Psoas muscle (tissue), 8 donors: ENCODE measurements at places on chromosomes 1 and 21.

DNA sequence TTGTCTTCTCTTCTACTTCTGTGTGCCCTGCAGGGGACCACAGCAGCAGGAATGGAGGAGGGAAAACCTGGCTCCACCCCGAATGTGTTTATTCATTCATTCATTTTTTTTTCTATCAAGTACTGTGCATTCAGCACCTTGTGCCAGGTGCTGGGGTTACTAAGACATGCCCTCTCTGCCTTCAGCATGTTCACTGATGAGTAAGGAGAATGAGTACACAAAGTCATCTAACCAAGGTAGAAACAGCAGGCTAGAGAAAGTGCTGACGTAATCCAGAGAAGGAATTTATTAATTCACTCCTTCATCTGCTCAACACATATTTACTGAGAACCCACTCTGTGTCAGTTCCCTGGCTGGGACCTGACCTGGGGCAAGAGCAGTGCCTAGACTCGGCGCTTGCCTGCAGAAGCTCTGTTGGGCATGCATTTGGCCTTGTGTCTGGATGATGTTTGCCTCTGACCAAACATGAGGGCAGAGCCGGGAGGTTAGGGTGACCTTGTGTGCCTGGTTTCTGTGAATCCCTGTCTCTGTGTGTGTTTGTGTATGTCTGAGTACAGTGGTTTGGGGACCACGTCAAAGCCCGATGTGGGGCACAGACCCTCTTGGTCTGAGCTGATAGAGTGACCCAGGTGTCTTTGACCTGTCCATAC, 3.3 kb upstream of the MYOG start:
- DNase-seq: no peak

DNA sequence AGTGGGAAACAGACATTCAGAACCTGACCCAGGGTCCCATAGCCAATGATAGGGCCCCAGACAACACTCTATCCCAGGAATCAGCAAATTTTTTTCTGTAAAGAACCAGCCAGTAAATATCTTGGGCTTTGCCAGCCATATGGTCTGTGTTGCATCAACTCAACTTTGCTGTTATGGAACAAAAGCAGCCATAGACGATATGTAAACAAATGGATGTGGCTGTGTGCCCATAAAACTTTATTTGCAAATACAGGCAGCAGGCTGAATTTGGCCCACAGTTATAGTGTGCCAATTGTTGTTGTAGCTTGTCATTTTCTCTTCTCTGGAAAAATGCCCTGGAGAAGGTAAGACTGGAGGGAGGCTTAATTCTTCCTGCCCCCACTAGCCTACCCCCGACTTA, 431.1 kb upstream of the VAMP3 start:
- no peak for DNase-seq

GRCh38 chr1:164914208-164914607, 355.2 kb downstream of the PBX1 start:
- no peak for DNase-seq

- DNase-seq: no peak
These were observed 588.5 kb downstream of the AGBL4 start for GRCh38 chr1:49435291-49435690.

DNA sequence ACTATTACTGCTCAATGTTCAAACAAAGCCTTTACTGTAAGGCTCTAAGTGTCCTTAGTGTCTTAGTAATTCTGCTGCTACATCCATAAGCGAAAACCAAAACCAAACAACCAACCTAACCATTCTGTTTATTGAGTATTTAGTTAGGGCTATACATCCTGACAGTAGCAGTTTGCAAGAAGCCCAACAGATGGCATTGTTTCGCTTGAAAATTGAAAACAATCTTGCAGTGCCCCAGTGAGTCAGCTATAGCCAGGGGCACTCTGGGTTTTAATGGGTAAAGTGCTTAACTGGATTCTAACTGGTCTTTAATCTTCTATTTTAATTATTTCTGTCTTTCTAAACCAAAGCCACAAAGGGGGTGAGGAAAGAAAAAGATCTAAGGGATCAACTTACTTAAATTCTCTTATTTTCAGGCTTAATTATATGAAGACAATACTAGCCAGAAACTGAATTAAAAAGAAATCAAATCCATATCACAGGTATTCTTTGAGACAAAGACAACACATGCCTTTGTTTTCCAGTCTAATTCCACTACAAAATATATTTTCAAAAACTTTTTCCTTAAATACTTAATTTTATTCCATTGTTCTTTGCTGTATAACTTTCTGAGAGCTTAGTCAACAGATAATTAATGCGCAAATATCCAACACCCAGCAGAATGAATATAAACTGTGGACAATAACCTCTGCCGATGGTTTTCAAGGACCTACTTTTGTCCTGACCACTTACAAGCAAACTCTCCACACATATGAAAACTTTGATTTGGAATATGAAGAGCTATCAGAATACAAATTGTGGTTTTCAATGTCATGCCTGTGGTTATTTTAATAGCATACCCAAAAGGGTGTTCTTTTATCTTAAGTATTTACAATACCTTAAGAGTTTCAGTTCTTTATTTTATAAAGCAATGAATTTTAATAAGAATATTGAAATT, 15.2 kb downstream of the POGZ start:
- no peak for DNase-seq

DNA sequence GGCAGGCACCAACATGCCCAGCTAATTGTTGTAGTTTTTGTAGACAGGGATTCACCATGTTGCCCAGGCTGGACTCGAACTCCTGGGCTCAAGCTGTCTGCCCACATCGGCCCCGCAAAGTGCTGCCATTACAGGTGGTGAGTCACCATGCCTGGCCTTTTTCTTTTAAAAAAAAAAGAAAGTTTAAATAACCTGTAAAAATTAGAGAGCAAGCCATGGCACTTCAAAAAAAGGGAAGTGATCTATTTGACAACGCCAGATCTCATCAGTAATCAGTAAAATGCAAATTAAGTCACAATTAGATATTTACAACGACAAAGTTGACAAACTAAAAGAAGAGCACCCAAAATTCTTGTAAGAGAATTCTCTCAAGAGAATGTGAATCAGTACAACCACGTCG, 2.9 kb upstream of the RBBP5 start:
- no peak for DNase-seq

- DNase-seq: no peak
These were observed 136.1 kb downstream of the KIF26B start for GRCh38 chr1:245290836-245291235.

GRCh38 chr21:35578347-35578782, 482.0 kb downstream of the SETD4 start:
- DNase-seq: no peak

DNA sequence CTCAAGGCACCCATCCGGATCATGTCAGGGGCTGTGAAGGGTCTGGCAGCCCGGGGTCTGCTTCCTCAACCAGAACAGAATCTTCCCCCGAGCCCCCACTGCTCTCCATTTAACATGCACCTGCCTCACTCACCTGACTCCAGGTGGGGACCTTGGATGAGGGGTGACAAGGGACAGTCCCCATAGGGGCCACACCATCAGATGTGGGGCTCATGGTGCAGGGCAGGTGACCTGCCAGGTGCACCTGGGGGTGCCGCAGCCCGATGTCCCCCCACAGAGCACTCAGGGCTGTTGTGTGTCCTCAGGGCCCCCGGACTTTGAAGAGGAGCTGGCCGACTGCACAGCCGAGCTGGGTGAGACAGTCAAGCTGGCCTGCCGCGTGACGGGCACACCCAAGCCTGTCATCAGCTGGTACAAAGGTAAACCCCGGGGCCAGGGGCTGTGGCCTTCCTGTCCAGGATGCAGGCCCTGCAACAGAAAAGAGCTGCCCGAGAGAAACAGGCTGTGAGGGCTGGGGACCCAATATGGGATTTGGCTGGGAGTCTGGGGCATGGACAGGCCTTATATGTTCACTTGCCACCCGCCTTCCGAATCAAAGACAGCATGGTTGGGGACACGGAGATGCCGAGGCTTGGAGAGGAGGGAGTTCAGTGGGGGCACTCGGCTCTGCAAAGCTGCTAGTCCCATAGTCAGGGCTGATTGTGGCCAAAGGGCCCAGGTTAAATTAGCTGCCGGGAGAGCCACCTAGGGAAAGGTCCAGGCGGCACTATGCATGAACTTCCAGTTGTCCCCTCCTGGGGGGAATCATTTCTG, 64.6 kb downstream of the TRIM11 start:
- peak; percentile 52 for DNase-seq

GRCh38 chr1:226308166-226308722, 720 bp downstream of the LIN9 start:
- DNase-seq: no peak

DNA sequence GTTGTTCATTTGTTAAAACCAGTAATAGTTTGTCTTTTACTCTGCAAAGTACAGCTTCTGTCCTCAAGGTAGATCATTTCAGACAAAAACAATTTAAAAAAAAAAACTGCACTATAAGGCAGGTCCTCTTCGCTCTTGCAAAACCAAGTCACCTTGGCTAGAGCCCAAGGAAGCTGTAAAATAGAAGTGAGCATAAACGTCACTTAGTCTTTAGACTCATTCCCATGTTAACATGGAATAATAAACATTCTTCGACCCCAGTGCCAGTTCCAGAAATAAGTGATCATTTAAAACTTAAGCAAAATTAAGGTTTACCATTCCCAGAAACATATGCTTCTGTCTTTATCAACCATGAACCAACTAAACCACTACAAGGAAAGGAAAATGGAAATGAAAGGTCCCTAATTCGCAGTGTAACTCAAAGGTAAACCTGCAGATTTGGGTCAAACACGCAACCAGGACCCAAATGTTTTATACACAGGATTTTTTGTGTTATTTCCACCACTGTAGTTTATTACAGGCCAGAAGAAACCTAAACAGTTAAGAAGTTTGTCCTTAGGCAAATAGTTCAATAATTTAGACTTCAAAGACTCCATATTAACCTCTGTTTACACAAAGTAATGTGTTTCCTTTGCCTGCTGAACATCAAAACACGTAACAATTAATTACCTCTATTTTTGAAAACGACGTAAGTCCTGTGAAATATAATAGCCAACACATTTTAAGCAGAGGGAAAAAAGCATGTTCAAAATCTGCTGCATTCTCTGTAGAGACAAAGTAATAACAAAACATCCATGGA, 54.6 kb downstream of the TGFBR3 start:
- no peak for DNase-seq

DNA sequence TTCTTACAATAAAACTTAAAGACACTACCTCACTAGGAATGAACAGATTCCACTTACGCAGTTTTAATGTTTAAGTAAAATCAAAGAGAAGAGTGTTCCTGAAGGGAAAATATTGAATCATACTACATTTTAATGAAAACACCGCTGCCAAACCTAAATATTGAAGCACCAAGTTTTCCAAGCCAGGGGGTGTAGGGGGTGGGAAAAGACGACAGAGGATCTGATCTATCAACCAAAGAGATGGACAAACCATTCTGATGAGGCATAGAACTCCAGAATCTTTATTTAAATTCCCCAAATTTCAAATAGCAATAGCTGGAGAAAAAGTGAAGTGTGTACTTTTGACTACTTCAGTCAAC, 1.2 kb downstream of the ELK4 start:
- DNase-seq: no peak

DNA sequence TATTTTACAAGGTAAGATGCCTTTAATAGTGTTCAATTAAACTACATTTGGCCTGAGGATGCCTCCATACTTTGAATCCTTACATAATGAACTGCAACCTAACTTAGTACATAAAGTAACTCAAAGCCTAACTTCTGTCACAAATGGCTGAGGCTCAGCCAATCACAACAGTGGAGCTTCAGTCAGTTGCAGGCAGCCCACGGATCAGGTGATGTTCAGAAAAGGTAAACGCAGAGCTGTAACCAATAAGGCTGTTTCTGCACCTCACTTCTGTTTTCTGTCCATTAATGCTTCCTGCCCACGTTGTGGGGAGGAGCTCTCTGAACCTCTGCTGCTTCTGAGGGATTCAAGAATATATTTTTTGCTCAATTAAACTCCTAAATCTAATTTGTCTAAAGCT, 94.8 kb upstream of the KIAA0040 start:
- no peak for DNase-seq

DNA sequence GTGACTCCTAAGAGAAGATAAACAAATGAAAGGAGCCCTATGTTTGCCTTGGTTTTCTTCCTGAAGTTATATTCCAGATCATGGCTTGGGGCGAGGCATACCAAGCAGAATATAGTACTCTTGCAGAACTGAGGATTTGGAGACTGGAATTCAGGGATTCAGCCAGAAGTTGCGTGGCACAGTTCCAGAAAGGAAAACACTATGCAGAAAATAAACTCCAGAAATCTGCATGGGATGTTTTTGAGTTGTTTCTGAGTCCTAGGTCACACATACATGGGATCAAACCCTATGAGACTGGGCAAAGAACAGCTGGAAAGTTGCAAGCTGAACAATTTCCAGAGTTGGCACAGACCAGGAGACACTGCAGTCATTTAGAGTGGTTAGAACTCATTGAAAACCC, 42.9 kb upstream of the IFFO2 start:
- DNase-seq: no peak

DNA sequence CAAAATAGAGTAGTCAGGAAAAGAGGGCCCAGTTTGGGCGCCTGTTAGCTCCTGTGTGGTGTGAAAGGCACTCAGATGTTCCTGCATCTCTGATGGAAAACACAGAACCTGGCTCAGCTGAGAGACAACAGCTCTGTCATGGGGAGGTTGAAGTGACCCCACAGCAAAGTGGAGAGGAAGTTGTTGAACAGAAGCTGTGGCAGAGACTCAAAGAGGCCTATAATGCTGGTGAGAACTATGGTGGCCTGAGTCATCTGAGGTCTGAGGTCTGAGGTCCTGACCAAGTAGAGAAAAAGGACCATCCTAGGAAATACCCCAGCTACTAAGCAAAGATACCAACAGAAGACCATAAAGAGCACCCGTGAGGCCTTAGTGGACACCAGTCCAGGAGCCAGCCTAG, 45.6 kb upstream of the JAK1 start:
- no peak for DNase-seq

GRCh38 chr1:26257222-26257621, 22.7 kb upstream of the SH3BGRL3 start:
- DNase-seq: no peak

DNA sequence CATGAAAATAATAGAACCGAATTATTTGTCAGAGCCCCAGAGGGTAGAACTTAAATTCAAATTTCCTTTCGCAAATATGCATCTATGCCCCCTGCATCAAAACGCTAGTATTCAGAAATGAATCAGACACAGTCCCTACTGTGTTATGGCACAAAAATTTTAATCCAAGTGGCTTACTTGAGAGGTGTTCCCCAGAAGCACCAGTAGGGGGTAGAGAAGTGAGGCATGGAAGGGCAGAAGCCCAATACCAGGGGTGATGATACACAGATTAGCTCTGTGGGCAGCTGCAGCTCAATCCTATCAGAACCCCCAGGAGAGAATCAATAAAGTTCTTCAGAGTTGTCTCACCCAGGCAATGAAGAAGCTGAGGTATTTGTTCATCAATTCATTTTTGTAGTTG, 342.2 kb downstream of the OMA1 start:
- no peak for DNase-seq

- DNase-seq: no peak
These were observed 31.8 kb downstream of the DIPK1A start for GRCh38 chr1:92929461-92929860.

DNA sequence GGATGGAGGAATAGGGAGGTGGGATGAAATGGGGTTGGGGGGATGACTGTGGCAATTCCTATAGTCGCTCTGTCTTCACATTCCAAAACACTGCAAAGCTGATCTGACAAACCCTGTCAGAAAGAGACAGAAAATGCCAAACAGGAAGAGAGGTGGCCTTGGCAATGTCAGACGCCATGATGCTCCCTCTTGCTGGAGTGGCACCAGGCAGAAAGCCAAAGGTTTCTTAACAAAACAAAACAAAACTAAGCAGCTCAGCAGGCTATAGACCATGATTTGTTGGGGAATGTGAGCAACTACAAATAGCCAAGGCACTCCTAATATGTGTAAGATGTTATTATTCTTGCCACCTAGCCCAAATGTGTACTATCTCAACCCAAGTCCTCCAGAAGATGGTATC, 42.9 kb upstream of the PLA2G2C start:
- no peak for DNase-seq

GRCh38 chr21:38494251-38494642, 4.0 kb downstream of the ERG start:
- DNase-seq: no peak
